ENCODE measurements at places on chromosomes 6 and 20. TPM values are rescaled to one million over a fixed set of nuclear protein-coding genes. Genes with fewer than 3 reads are reported as not detected.
A peak's percentile ranks its signal among the peaks of the same experiment; 100 is the strongest.

DNA sequence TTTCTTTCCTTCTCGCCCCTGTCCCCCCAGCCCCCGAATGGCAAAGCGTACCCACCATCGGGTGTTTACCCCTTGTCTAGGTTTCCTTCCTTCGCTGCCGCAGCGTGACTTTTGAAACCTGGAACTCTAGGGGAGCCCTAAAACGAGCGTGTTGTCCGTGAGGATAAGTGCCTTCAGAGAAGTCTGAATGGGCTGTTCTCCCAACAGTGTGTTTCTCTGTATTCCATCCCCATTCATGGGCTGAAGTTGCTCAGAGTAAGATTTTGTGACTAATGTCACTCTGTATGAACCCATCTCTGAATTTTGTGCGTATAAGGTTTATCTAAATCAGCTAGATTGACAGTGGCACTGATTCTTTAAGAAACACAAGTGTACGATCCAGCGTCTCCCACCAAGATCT is 949 bp downstream of the MACROD2 start:
- peak; percentile 11 for DNase-seq

- DNase-seq, result no peak
Measured at GRCh38 chr6:6635291-6635690, 46.8 kb downstream of the LY86 start.

The KIF13A gene
- total RNA-seq, result 85.9 TPM

DNA sequence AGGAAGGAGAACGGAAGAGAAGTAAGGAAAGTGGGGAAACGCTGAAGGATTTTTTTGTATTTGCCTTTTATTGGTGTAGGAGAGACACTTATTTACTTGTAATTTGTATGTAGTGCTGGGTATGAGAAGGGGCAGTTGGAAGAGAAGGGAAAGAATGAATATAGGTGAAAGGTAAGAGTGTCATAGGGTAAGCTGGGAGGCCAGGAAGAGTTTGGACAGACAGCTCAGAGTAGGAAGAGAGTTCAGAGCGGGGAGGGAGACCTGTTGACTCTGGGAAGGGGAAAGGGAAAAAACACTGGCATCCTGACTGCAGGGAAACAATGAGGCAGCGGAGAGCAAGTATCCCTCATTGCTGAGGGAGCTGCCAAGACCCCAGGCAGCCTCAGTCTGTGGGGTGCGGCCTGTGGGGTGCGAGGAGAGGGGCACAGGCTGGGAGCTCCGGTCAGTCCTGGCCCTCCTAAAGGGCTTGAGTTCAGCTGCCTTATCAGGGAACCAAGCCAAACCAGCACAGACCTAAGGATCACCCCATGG is 3.1 kb downstream of the TRAF3IP2 start:
- DNase-seq, result no peak

DNA sequence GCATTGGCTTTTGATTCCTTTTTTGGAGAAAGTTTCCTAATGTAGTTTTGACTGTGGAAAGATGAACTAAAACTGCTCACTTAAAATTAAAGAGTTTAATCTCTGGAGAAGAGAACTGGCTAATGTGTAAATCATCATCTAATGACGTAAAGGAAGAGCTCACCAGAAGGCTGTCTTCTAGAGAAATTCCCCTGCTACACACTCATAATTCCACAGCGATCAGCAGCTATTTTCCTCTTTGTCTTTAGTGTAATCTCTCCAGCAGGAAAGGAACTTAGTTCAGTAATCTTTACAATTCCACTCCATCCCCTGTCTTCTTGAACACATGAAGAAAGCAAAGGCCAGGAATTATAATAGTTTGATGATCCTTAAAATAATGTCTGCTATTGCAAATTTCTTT is 15.8 kb downstream of the SPTLC3 start:
- no peak for DNase-seq

DNA sequence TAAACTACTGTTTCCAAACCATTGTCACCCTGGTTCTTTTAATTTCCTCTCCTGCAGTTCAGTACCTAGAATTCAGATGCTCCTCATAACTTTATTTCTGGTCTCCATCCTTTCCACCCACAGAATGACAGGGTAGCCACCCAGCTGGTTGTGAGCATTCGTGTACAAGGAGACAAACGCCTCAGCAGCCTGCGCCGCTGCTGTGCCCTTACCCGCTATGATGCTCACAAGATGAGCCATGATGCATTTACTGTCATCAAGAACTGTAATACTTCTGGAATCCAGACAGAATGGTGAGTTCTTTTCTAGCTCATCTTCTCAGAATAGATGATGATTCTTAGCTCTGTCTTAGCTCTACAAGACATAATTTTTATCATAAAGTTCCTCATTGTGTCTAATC is 18.6 kb downstream of the GTPBP2 start:
- DNase-seq, result no peak

All from mucosa of descending colon (tissue), 3 donors.